Left kidney (tissue), 8 donors: ENCODE measurements at places on chromosomes 2 and 18. TPM values are rescaled to one million over a fixed set of nuclear protein-coding genes. Genes with fewer than 3 reads are reported as not detected.

The COL4A4 gene
- polyA plus RNA-seq = 48.6 TPM

The NEUROD1 gene
- polyA plus RNA-seq = not detected

The RAX gene
- not detected for polyA plus RNA-seq

The BOD1L2 gene
- polyA plus RNA-seq = not detected

The CIAO1 gene
- 83.6 TPM for polyA plus RNA-seq

The POU3F3 gene
- 83.8 TPM for polyA plus RNA-seq

The IL1A gene
- 0.17 TPM for polyA plus RNA-seq

The COL3A1 gene
- polyA plus RNA-seq = 914 TPM

The LYPD6 gene
- 18.8 TPM for polyA plus RNA-seq

The FEV gene
- not detected for polyA plus RNA-seq

The SERPINB12 gene
- not detected for polyA plus RNA-seq

The LRRC30 gene
- polyA plus RNA-seq = 0.40 TPM

The FIGN gene
- polyA plus RNA-seq = 14.1 TPM

The HOXD13 gene
- 0.20 TPM for polyA plus RNA-seq

The LIMS4 gene
- polyA plus RNA-seq = 2.1 TPM

The MTCL1 gene
- 23.8 TPM for polyA plus RNA-seq

The TTN gene
- polyA plus RNA-seq = 1.2 TPM

The SLC11A1 gene
- 0.58 TPM for polyA plus RNA-seq

The HOXD9 gene
- polyA plus RNA-seq = 84.0 TPM

The BOLL gene
- 0.22 TPM for polyA plus RNA-seq

The PIEZO2 gene
- 23.7 TPM for polyA plus RNA-seq

The NAT8 gene
- polyA plus RNA-seq = 18.6 TPM

The COLEC11 gene
- polyA plus RNA-seq = 3.4 TPM

The NT5C1B gene
- 1.5 TPM for polyA plus RNA-seq

The FBXO48 gene
- 2.3 TPM for polyA plus RNA-seq

The WDR54 gene
- polyA plus RNA-seq = 38.8 TPM

The SPC25 gene
- 28.9 TPM for polyA plus RNA-seq

The IL36RN gene
- polyA plus RNA-seq = 0.07 TPM

The TEKT4 gene
- polyA plus RNA-seq = 0.20 TPM

The ST8SIA5 gene
- 1.0 TPM for polyA plus RNA-seq

The LAMA1 gene
- polyA plus RNA-seq = 95.7 TPM

The RIT2 gene
- polyA plus RNA-seq = 0.13 TPM

The RETSAT gene
- polyA plus RNA-seq = 26.7 TPM

The POTEE gene
- 0.15 TPM for polyA plus RNA-seq
